ENCODE measurements at places on chromosomes 3 and 15. TPM values are rescaled to one million over a fixed set of nuclear protein-coding genes. Genes with fewer than 3 reads are reported as not detected.

Gene XCR1
- 0.43 TPM for total RNA-seq

Gene PRICKLE2
- 88.0 TPM for total RNA-seq

Gene FETUB
- not detected for total RNA-seq

Gene RHOV
- 8.5 TPM for total RNA-seq

Gene PPM1L
- total RNA-seq = 17.7 TPM

Gene COMMD2
- total RNA-seq = 35.6 TPM

Gene DPPA2
- total RNA-seq = not detected

Gene C3orf49
- not detected for total RNA-seq

Gene DNASE1L3
- 1.2 TPM for total RNA-seq

Gene PAK6
- total RNA-seq = 8.4 TPM

Gene CEP97
- total RNA-seq = 21.0 TPM

Gene ZBTB20
- 77.1 TPM for total RNA-seq

Measured in lung (tissue), 17 donors.